Esophagus squamous epithelium (tissue), 5 donors: ENCODE measurements at places on chromosomes 3 and 15.

DNA sequence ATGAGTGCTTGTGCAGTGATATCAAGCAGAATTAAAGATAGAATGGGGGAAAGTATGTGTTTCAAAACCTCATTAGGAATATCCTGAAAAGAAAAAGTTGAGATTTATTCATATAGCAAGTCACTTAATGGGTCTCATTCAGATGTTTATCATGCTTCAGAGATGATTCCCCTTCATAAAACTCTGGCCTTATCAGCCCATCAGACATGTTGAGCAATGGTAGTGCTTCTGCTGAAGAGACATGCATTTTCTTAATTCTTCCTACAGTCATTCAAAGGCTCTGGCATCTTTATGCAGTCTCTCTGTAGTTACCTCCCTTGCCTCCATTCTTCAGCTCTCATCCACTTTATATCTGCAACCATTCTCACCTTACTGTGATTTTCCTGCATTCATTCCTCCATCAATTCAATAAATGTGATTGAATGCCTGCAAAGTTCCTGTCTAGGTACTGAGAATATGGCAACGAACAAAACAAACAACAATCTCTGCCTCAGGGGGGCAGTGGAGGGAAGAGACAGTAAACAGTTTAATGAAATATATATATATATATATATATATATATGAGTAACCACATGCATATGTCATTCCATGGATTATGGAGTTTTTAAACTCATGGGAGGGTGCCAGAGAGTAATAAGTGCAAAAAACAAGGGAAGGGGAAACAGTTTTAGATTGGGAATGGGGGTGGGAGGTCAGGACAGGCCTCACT lies 138.5 kb downstream of the NECTIN3 start:
- DNase-seq: no peak

GRCh38 chr15:80456517-80457492 lies 52.6 kb downstream of the ARNT2 start:
- DNase-seq: no peak

DNA sequence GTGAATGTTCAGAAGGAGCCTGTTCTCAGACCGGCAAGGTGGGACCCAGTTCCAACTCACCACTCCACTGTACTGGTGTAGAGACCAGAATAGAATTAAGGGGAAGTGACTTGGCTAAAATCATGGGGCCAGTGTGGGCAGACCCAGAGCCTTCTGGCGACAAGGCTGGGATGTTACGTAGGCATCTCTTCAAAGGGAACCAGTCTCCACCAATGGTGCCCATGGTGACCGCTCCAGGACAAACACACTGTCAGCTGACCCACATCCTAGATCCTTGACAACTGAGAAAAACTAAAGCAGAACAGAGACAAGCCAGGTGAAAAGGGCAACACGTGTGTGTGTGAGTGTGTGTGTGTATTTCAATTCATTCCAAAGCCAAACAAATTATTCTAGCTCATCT lies 321.7 kb upstream of the FRG2C start:
- DNase-seq: no peak

- peak; percentile 44 for DNase-seq
These were observed 228 bp downstream of the GLT8D1 start for GRCh38 chr3:52705438-52705687.

DNA sequence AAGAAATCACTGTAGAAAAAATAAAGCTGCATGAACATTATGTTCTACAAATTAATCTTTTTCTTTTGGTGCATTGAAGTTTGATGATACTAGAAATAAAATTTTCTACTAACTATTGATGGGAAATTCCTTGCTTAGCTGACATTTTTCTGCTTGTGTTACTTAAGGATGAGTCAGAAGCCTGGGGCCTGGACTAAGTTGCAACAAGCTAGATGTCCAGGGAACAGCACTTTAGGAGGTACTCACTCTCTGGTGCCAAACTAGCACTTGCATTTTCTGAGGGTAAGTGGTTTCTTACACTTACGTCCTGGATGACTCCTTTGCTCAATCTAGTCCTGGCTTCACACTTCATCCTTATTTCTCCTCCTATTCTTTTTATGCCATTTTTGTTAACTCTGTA lies 945.1 kb downstream of the IGSF11 start:
- DNase-seq: no peak

DNA sequence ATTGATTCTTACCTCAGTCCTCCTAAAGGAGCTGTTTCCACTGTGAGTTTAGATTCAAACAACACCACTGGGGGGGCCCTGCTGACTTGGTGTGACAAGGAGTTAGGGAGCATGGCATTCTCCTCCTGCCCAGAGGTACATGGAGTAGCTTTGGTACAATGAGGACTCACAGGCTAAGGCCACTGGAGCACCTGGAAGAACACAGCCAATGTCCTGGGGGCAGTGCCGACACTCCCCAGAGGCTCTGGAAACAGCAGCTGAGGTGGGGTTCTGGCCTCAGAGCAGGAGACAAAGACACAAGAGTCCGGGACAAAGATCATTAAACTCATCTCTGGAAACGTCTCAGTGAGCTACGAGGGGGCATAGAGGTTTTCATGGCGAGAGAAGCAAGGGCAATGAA lies 69.7 kb upstream of the POMGNT2 start:
- DNase-seq: no peak

GRCh38 chr3:15315003-15315402 lies 17.4 kb downstream of the SH3BP5 start:
- DNase-seq: no peak

GRCh38 chr3:196661400-196661799 lies 21.9 kb downstream of the NRROS start:
- no peak for DNase-seq

- DNase-seq: no peak
These were observed 36.1 kb upstream of the ARHGEF26 start for GRCh38 chr3:154085071-154085470.

- DNase-seq: no peak
These were observed 891.5 kb downstream of the ROBO2 start for GRCh38 chr3:77931255-77932009.

- DNase-seq: no peak
These were observed 584.4 kb upstream of the TBL1XR1 start for GRCh38 chr3:177781686-177782161.

DNA sequence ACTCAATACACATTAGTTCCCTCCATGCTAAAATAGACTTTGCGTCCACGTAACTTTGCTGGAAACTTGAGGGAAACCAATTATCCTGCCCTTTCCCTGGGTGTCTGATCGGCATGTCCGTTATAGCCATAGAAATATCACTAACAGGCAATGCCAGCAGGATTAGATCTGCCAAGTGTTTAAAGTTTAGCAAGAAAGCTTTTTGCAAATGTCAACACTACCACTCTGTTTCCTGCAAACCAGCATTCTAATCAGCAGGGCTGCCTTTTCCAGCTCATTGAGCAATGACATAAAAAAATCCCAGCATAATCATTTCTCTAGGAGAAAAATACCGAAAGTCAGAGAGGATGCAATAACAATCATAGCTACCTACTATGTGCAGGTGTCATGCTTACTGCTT lies 60.9 kb downstream of the NOX5 start:
- no peak for DNase-seq

DNA sequence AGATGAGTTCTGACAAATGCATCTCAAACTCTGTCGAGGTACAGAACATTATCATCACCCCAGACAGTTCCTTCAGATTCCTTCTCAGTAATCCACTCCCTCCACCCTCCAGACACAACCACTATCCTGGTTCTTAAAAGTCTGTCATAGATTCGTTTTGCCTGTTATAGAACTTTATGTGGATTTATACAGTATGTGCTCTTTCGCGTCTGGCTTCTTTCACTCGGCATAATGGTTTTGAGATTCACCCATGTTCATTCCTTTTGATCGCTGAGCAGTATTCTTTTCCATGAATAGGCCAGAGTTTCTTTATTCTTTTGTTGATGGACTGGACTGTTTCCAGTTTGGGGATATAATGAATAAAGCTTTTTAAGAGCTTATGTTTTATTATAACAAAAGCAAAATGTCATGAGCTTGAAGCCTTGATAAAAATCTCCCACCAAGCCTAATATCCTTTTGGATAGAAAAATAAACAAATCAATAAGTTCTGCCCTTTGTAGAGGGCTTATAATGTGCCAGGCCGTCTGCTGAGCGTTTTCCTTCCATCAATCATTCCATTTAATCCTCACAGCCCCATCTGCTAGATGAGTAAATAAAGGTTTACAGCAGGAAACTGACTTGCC lies 21.3 kb upstream of the RFTN1 start:
- DNase-seq: no peak

GRCh38 chr15:56251315-56252095 lies 7.8 kb upstream of the RFX7 start:
- no peak for DNase-seq
